Retina (tissue), 1 donor: ENCODE measurements at places on chromosomes 12 and 14.

- no peak for DNase-seq
These were observed 541.7 kb downstream of the NOVA1 start for GRCh38 chr14:26056036-26056616.

GRCh38 chr12:87988534-87988933 lies 40.7 kb downstream of the C12orf50 start:
- no peak for DNase-seq

DNA sequence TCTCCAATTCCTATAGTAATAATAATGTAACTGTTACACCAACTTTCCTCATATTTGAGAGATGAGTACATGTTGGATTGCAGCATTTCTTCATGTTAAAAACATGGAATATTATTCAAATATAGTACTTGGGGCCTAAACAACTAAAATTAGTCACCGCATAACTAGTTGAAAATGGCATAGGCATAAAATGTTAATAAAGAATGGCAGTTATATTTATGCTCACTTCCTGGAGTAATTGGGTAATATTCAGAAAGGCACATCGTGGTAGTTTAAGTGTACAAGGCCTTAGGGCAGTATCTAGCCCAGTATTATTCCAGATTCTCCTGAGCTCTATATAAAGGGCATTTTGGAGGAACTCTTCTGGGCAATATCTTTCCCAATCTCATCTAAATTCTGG lies 46.0 kb downstream of the ERGIC2 start:
- no peak for DNase-seq

- no peak for DNase-seq
These were observed 54.4 kb downstream of the EFCAB11 start for GRCh38 chr14:89899917-89900663.

GRCh38 chr14:50539051-50539450 lies 6.7 kb upstream of the MAP4K5 start:
- DNase-seq: no peak

DNA sequence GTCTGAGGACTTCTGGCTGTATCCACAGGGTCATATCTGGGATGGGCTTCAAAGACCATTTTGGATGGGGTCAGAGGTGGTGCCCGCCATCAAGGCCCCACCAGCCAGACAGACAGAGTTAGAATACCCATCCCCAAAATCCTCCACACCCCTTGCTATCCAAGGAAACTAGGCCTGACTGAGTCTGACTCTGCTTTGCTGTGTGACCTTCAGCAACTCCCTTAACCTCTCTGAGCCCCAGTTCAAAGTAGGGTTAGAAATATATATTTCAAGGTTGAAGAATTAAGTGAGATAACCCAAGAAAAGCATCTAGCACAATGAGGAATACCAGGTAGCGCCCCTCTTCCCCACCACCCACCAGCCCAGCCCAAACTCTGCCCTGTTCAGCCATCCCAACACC lies 20.3 kb downstream of the BCL11B start:
- no peak for DNase-seq

DNA sequence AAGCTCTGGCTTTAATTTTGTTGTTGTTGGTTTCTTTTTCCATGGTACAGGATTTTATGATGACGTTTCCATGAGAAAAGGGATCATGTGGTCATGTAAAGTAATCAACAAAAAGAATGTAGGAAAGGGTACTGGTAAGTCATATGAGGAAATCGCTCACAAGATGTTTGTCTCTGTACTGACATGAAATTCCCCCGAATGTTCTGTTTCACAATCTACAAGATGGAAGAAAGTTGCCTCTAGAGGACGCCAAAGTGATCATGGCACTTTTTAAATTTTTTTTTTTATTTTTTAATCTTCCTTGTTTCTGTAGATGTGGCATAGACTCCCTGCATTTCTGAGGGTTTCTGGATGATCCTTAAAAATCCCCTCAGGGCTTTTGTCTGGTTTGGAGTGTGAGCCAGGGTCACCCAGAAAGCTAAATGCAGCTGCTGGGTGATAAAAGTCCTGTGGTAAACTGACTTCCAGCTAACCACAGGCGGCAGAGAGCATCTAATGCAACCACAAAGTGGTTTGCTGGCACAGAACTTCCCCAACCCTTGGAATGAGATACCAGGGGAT lies 393.5 kb downstream of the CCDC91 start:
- no peak for DNase-seq

GRCh38 chr12:109888179-109889020 lies 8.1 kb upstream of the GLTP start:
- no peak for DNase-seq

GRCh38 chr14:65469903-65470302 lies 57.4 kb downstream of the FUT8 start:
- DNase-seq: no peak

DNA sequence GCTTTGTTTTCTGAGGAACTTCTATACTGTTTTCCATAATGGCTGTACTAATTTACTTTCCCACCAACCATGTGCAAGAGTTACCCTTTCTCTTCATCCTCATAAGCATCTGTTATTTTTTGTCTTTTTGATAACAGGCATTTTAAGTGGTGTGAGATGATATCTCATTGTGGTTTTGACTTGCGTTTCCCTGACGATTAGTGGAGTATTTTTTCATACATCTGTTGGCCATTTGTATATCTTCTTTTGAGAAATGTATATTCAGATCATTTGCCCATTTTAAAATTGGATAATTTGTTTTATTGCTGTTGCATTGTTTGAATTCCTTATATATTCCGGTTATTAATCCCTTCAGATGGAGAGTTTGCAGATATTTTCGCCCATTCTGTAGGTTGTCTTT lies 10.2 kb upstream of the HMGA2 start:
- no peak for DNase-seq
